IMR-90 (cell line): ENCODE measurements at places on chromosomes 5 and 9. TPM values are rescaled to one million over a fixed set of nuclear protein-coding genes. Genes with fewer than 3 reads are reported as not detected.

Gene ASPN
- under 0.01 and 0.28 TPM in 2 replicates for total RNA-seq

Gene NR2F1
- total RNA-seq, result 18.1 and 19.0 TPM in 2 replicates

Gene PCDHGA10
- total RNA-seq, result 6.6 and 6.9 TPM in 2 replicates

Gene C5orf63
- total RNA-seq, result 0.72 and 0.83 TPM in 2 replicates

DNA sequence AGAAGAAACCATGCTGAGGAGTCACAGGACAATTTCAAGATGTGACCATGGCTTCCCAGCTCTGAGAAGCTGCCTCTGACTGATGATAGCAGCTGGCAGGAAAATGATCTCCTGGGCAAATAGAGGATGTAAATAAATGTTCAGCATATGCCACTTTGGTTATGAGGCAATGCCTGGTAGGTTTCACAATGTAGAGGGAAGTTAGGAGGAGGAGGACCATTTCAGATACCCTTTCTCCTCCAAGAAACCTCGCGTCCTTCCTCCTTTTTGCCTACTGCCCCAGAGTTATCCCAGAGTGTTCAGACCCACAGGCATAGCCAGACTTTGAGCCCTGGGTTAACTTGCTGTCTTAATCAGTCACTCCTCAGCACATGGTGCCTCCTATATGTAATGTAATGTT lies 541.6 kb upstream of the DAP start:
- H3K27me3 ChIP-seq, result no peaks in the 10 kb centered on the region
- no peaks in the 10 kb centered on the region for H3K36me3 ChIP-seq
- H3K4me3 ChIP-seq, result no peak overlapping the region
- no peak overlapping the region for H3K27ac ChIP-seq

DNA sequence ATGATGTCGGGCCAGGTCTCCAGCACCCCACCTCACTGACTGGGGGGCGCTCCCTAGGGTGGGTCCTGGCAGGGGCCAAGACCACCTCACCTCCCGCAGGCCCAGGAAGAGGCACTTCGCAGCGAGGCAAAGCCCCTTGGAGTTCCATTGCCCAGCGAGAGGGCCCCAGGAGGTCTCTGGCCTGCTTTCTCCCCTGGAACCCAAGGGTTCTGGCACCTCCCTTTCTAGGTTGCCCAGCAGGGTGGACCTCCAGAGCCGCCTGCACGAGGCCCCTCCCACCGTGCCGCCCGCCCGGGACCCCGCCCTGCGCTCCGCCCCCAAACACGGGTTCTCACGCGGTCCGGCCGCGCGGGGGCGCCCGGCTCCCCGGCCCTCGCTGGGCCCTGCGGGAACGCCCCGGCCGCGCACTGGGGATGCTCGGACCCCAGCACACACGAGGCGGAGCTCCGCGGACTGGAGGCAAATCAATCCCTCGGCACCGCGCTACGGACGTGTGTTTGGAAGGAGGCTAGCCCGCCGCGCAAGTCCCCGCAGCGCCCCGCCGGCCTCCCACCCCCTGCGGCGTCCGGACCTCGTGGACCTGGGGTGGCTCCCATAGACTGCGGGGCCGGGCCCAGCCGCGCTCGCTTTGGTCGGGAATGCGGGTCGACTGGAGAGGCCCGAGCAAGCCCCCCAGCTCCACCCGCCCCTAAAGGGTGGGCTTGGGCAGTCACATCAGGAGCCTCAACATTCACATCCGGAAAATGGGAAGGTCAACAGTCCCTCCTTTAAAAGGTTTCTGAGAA lies 99.5 kb upstream of the LMX1B start:
- peaks cover 36% of the 10 kb centered on the region for H3K27me3 ChIP-seq
- no peak overlapping the region for H3K27ac ChIP-seq
- H3K4me3 ChIP-seq, result no peak overlapping the region
- peaks cover 2% of the 10 kb centered on the region; the same call in 1 of the 2 replicates for H3K4me1 ChIP-seq

GRCh38 chr5:133924221-133924920 lies 44.1 kb downstream of the C5orf15 start:
- no peaks in the 10 kb centered on the region for H3K36me3 ChIP-seq
- peaks cover 49% of the 10 kb centered on the region for H3K27me3 ChIP-seq
- no peaks in the 10 kb centered on the region for H3K4me1 ChIP-seq
- no peak for DNase-seq
- H3K4me3 ChIP-seq, result no peak overlapping the region
- H3K27ac ChIP-seq, result no peak overlapping the region

- peaks cover 25% of the 10 kb centered on the region for H3K4me1 ChIP-seq
- DNase-seq, result peak; percentile 91
- H3K27me3 ChIP-seq, result no peaks in the 10 kb centered on the region
- H3K27ac ChIP-seq, result peak overlapping the region; percentile 90
- H3K36me3 ChIP-seq, result peaks cover 11% of the 10 kb centered on the region
- H3K4me3 ChIP-seq, result peak overlapping the region; percentile 99
Measured at GRCh38 chr9:35729700-35730485, 2.1 kb downstream of the TLN1 start.

- H3K4me1 ChIP-seq, result peaks cover 4% of the 10 kb centered on the region; the same call in 1 of the 2 replicates
- no peak overlapping the region for H3K4me3 ChIP-seq
- no peak for DNase-seq
- no peaks in the 10 kb centered on the region for H3K36me3 ChIP-seq
- H3K27me3 ChIP-seq, result no peaks in the 10 kb centered on the region
- no peak overlapping the region for H3K27ac ChIP-seq
Measured at GRCh38 chr5:107543868-107544267, 126.9 kb downstream of the EFNA5 start.

- no peak overlapping the region for H3K4me3 ChIP-seq
- no peaks in the 10 kb centered on the region for H3K27me3 ChIP-seq
- H3K4me1 ChIP-seq, result peaks cover 37% of the 10 kb centered on the region
- H3K36me3 ChIP-seq, result peaks cover 40% of the 10 kb centered on the region
Measured at GRCh38 chr5:149203921-149204441, 62.7 kb downstream of the ABLIM3 start.

GRCh38 chr5:112551419-112552032 lies 132.4 kb upstream of the EPB41L4A start:
- H3K27me3 ChIP-seq, result peaks cover 10% of the 10 kb centered on the region
- H3K4me1 ChIP-seq, result no peaks in the 10 kb centered on the region; the same call in 1 of the 2 replicates
- no peaks in the 10 kb centered on the region for H3K36me3 ChIP-seq
- H3K27ac ChIP-seq, result no peak overlapping the region
- H3K4me3 ChIP-seq, result no peak overlapping the region
- peak; percentile 72 for DNase-seq

DNA sequence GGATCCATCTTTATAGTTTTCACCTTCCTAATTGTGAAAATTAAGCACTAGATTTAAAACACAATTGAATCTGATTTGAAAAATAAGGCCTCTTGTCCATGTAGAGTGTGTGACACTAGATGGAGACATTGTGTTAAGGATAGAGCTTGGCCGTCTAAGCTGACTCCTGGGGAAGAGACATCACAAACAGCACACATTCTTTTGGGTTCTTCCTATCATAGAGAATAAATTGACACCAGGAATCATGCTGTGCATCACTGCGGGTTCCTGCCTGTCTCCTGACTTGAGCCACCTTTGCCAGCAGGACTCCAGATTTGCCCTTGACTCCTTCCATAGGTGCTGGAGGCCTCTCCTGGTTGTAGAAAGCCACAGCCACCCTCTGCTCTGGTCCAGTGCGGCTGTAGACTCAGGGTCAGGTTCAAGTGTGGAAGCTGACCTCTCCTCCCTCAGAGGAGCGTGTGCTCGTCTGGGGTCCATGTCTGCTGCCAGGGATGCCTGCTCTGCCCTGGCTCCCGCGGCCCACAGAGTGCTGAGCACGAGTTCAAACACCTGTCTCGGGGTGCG lies 11.2 kb downstream of the ROPN1L start:
- H3K27ac ChIP-seq, result 0 out of 2 replicates have a peak overlapping the region, but pooled peaks have one; percentile 4
- H3K4me3 ChIP-seq, result no peak overlapping the region
- H3K36me3 ChIP-seq, result no peaks in the 10 kb centered on the region
- peaks cover 26% of the 10 kb centered on the region for H3K4me1 ChIP-seq
- peak; percentile 95 for DNase-seq

DNA sequence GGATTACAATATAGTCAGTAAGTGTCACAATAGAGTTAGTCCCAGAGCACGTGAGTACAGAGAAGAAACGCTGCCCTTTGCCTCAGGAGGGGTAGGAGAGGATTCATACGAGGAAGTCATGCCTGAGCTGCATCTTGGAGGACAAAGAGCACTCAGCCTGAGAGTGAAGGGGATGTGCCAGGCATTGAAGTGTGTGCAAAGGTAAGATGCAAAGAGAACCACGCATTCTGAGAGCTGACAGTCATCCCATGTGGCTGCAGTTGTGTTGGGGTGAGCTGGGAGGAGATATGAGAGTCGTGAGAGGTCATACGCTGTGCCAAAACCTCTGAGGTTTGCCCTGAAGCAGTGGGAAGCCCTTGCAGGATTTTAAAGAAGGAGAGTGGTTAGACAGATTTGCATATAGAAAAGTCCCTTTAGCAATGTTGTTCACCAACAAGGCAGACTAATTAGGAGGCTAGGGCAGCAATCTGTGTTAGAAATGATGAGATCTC lies 97.5 kb downstream of the PIP5K1B start:
- no peaks in the 10 kb centered on the region for H3K4me1 ChIP-seq
- no peak overlapping the region for H3K27ac ChIP-seq
- H3K4me3 ChIP-seq, result no peak overlapping the region
- H3K27me3 ChIP-seq, result no peaks in the 10 kb centered on the region; the same call in none of the 2 replicates
